ENCODE measurements at places on chromosomes 4 and X.

- DNase-seq: no peak
Measured at GRCh38 chrX:121165930-121166359, 118.5 kb downstream of the GLUD2 start.

- no peak for DNase-seq
Measured at GRCh38 chr4:185086053-185086452, 57.0 kb upstream of the SLC25A4 start.

DNA sequence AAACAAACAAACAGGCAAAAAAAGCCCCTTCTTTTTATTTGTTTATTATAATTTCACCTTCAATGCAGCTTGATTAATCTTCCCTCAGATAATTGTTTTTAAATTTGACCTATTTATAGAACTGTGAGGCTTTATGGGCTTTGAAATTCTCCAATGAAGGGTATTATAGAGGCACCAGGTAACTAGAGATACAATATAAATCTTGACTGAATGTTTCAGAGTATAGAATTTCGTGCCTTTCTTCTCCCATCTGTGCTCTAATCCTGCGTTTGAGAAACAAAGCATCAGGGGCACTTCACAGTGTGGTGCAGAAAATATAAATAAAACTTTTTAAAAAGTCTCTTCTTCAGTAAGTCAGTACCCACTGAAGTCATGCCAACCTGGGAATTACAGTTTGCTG lies 120.9 kb downstream of the ANKRD50 start:
- no peak for DNase-seq

- no peak for DNase-seq
Measured at GRCh38 chr4:147825451-147826287, 93.8 kb downstream of the ARHGAP10 start.

DNA sequence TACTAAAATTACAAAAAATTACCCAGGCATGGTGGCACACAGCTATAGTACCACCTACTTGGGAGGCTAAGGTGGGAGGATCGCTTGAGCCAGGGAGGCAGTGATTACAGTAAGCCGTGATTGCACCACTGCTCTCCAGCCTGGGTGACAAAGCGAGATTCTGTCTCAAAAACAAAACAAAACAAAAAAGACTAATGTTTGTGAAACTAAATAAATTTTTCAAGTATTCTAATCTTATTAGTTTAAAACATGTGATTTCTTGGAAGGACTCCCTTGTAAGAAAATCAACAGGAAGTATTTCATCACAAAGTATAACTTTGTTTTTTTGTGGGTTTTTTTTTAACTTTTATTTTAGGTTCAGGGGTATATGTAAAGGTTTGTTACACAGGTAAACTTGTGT lies 89.6 kb downstream of the EGF start:
- no peak for DNase-seq

- DNase-seq: no peak
Measured at GRCh38 chr4:143178923-143179322, 5.8 kb upstream of the USP38 start.

DNA sequence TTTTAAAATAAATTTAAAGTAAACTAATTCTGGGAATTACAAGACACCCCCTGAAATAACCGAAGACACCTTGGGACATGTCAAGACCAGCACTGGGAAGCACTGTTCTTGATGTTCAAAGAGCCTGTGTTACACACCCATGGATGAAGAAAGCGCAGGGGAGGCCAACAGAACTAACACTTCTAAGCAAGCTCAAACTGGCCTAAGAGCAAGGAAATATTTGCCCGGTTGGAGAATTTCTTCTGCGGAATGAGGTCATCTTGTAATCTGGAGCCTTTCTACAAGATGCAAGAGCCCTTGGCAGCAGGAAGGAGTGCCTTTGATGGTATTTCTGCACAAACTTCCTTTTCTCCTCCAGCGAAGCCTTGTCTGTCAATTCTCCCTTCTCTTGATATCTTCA lies 9.3 kb upstream of the EFHC2 start:
- DNase-seq: no peak

DNA sequence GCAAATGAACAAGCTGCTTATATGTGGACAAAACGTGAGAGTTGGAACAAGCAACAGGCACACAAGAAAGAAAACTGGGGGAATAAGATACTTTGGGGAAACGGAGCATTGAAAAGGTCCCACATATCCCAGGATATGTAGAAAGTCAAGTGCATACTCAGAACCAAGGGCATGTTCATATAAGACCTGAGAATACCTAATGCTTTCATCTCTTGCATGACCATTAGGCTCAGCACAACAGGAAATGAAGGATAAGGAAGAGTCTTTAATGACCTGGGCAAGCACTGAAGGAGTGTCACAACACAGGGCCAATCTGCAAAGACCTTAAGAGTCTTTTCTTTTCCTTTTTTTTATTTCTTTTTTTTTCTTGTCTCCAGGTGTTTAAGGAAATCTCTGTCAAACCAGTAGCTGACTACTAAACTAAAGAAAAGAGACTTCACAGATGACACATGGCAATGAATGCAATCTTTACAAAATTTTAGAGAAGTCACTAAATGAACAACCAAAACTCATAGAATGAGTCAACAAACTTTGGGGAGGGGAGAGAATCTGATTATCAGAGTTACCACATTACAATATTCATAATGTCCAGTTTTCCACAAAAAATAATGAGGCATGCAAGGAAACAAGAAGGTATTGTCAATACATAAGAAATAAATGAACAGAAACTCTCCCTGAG lies 67.9 kb upstream of the STK26 start:
- no peak for DNase-seq

Measured in activated CD4-positive, alpha-beta T cell treated with anti-CD3 and anti-CD28 coated beads, Interleukin-2, amount 50 U/mL, for 1 hour (primary cell).